ENCODE measurements at places on chromosomes 5 and 9.

DNA sequence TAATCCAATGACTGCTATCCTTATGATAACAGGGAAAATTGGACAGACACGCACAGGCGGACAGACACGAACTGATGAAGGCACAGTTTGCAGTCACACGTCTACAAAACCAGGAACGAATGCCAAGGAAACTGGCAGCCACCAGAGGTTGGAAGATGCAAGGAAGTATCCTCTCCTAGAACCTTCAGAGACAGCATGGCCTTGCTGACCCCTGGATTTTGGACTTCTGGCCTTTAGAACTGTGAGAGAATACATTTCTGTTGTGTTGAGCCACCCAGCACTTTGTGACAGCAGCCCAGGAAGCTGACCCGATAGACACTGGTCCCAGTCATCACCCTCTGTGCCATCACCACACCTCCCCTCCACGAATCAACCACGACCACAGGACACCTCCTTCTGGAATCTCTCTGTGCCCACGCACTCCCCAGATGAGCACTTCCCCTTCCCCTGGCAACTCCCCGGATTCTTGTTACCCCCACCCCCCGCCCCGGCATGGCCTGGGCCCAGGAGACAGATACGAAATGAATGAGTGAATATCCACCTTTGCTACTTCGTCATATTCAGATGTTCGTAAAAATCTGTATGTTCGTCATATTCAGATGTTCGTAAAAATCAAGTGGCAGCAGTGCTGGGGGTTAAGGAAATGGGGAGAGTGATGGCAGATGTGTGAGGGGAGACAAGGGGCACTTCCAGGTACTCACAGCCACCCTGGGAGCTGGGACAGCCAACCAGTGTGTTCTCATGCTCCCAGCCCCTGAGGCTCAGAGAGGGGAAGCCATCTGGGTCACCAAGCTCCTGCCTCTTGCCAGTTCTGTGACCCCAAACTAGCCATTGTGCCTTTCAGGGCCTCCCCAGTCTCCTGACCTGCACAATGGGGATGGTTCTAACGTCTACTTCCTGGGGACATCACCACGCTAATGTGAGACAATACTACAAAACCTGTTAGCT lies 18.5 kb downstream of the GBGT1 start:
- no peak for DNase-seq

DNA sequence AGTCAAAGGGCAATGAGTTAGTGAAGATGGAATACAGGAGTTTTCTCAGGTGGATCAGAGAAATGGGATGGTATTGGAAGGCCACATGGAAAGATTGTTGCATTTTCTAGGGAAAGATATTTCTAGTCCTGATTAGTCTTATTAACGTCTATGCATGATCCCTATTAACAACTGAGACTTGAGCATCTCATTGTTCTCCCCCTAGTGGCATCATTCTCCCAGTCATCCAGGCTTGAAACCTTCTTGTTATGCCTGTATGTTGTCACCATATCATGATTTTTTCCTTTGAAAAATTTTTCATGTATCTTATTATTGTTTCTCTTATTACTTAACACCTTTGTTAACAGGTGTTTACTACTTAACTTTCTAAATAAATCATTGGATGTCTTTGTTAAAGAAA lies 34.4 kb downstream of the KIF2A start:
- DNase-seq, result peak; percentile 6

- no peak for DNase-seq
Observed at GRCh38 chr5:146710348-146710747, 168.2 kb downstream of the PPP2R2B start.

GRCh38 chr9:37085233-37085632 lies 35.1 kb upstream of the ZCCHC7 start:
- no peak for DNase-seq

DNA sequence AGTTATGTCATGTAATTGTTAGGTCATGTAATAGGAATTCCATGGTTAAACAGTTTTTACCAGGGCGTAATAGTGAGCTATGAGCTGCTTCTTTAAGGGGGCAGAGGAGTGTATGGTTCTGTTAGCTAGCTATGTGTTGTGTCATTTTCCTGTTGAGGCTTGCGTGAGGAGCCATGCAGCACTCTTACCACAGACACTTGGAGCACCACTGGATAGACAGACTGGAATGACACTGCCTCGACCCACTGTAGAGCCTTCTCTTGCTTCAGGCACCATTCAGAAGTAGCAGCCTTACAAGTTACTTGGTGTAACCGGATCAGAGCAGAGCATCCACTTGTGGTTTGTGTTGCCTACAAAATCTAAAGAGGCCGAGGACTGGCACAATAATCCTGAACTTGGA lies 28.3 kb upstream of the STOM start:
- peak; percentile 99 for DNase-seq

DNA sequence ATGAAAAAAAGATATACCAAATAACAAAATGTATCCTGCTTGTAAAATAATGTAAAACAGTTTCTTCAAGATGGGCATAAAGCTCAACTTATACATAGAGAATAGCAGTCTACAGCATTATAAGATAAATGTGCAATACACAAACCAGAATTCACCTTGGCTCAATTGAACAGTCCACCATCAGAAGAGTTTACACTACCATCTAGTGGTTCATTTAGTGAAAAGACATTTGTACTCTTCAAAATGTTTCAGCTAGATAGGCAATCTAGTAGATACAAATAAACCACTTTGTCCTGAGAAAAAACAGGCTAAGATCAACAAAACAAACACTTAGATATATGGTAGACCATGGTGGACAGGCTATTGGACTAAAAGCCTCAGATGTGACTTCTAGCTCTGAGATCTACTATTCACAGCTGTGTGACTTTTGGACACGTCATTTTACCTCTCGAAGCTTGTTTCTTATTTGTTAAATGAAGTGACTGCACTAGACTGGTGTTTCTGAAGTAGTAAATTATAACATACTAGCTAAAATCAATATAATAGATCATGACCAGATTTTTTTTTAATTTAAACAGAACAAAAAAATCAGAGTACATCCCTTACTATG lies 22.1 kb upstream of the TPD52L3 start:
- DNase-seq, result peak; percentile 21

- no peak for DNase-seq
Observed at GRCh38 chr5:75632321-75632720, 21.1 kb downstream of the ANKDD1B start.

DNA sequence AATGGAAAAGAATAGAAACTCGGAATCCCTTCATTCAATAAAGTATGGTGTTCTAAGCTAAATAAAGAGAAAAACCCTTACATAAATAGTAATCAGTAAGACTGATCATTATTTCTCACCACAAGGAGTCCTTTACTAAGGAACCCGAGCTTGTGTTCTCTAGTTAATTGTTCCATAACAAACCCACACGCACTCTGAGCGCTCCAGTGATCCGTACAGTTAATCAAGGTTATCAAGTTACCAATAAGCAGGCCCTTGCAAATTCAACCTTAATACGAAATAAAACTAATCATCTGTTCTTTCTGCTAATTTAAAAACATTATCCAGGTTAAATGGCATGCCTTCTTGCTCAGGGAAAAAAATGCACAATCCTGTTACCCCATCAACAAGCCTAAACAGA lies 224.4 kb downstream of the FRMD3 start:
- DNase-seq, result no peak

DNA sequence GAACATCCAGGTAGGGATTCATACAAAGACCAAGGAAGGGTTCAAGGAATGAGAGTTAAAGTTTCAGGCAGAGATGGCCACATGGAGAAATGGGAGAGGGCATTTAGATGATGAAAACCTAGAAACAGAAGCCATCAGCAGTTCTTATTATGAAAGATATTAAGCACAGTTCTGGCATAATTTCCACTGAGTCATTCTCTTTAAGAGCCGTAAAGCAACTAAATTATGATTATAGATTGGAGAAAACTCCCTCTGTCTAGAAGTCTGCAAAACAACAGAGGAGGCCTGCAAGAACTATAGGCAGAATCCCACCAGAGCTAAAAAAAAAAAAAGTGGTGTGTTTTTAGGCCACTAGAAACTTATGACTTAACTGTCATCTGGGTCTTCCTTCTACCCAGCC lies 157.1 kb upstream of the MPDZ start:
- DNase-seq, result peak; percentile 21

- no peak for DNase-seq
Observed at GRCh38 chr5:58517198-58517597, 26.0 kb downstream of the GAPT start.

GRCh38 chr5:57429513-57430120 lies 53.0 kb downstream of the ACTBL2 start:
- no peak for DNase-seq

DNA sequence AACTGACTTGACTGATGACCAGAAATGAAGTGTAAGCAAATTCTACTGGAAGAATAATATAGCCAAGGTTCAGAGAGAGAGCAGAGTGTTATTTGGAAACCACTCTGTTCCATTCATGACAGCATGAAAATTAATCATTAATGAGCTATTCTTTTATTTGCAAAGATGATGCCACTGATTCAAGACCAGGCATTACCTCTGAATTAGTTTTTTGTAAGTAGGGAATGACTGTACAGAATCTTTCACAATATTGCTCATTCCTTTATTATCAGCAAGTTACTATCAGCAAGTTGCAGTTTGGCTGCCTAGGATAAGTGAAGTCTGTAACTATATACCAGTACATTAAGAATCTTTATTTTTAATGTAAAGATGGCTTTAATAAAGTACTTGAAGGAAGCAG lies 75.1 kb upstream of the RGMB start:
- no peak for DNase-seq

DNA sequence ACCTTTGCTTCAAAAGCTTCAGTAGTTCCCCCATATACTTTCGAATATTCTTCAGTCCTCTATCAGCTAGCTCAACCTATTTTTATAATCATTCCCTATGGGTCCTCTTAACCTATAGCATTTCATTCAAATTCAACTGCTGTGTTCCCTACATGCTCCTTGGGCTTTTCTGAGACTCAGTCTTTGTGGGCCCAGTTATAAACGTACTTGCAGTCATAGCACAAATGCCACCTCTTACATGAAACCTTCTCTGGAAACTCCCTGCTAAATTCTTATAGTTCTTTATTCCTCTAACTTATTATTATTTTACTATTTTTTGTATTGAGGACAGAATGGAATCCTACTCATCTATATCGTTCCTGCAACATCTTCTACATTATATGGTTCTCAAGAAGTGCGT lies 24.7 kb downstream of the MLANA start:
- DNase-seq, result no peak

DNA sequence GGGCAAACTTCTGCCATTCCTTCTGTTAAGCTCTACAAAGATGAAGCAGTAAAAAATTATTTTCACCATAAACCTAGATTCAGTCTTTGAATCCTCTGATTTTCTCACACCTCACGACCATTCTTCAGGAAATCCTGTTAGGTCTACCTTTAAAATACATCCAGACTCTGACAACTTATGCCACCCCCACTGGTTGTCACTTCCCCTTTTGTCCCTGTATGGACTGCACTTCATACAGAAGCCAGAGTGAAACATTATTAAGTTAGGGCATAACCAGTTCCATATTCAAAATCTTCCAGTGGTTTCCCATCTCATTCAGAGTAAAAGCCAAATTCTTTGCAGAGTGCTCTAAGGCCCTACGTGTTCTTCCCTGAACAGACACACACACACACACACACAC lies 499.8 kb downstream of the RASEF start:
- no peak for DNase-seq

DNA sequence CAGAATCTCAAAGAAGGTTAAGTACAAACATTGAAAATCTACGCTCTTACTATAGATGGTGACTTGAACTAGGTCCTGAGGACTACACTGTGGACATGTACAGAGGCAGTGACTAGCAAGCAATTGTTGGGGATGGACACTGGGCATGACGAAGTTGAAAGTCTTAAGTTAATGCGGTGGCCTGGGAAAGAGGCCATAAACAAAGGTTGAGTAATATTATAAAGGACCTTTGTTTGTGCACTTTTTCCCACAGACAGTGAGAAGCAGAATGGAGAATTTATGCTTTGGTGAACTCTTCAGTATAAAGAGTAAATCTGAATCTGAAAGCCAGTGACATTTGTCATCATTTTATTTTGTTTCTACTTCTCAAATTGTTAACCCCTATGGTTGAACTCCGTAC lies 15.3 kb downstream of the ALDH1A1 start:
- no peak for DNase-seq

DNA sequence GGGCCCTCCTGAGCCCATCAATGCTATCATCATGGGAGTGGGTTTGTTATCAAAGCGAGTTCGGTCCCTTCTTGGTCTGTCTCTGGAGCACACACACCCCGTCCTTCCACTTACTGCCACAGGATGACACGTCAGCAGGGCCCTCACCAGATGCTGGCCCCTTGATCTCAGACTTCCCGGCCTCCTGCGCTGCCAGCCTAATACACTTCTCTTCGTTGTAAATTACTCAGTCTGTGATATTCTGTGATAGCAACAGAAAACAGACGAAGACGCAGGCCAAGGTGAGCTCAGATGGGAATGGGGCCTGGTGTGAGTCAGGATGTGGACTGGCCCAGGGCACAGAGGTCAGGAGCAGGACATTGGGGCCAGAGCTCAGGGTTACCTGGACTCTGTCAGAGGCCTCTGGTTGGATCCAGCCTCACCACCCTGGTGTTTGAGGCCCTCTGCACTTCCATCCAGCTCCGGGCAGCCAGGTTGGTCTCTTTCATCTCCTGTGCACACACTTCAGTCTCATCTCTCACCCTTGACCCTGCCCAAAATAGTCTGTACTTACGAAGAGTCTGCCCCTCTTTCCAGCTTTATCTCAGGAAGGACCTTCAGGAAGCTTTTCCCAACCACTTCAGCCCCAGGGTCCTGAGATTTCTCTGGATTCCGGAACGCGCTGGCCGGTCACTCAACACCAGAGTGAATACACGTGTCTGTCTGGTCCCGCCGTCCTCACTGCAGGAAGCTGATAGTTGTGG lies 26.0 kb upstream of the CNOT6 start:
- DNase-seq, result no peak

DNA sequence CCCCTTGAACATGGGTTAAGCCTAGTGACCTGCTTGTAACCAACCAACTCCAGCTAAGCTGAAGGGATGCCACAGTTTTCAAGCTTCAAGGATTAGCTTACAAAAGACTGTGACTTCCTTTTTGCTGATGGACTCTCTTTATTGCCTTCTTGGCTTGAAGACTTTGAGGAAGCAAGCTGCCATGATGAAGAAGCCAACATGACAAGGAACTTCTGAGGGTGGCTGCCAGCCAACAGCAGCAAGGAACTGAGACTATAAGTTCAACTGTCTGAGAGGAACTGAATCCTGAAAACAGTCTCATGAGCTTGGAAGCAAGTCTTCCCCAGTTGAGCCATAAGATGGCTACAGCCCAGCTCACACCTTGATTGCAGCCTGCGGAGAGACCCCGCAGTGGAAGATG lies 116.1 kb upstream of the TAF11L2 start:
- no peak for DNase-seq

- DNase-seq, result peak; percentile 45
Observed at GRCh38 chr9:120692901-120693699, 21.2 kb downstream of the MEGF9 start.

GRCh38 chr9:121734465-121734864 lies 83.0 kb downstream of the DAB2IP start:
- peak; percentile 33 for DNase-seq
